Stimulated activated CD8-positive, alpha-beta memory T cell treated with anti-CD3 and anti-CD28 coated beads, Interleukin-2, amount 100 ng/mL, for 48 hours (primary cell): ENCODE measurements at places on chromosomes 1 and 21.

DNA sequence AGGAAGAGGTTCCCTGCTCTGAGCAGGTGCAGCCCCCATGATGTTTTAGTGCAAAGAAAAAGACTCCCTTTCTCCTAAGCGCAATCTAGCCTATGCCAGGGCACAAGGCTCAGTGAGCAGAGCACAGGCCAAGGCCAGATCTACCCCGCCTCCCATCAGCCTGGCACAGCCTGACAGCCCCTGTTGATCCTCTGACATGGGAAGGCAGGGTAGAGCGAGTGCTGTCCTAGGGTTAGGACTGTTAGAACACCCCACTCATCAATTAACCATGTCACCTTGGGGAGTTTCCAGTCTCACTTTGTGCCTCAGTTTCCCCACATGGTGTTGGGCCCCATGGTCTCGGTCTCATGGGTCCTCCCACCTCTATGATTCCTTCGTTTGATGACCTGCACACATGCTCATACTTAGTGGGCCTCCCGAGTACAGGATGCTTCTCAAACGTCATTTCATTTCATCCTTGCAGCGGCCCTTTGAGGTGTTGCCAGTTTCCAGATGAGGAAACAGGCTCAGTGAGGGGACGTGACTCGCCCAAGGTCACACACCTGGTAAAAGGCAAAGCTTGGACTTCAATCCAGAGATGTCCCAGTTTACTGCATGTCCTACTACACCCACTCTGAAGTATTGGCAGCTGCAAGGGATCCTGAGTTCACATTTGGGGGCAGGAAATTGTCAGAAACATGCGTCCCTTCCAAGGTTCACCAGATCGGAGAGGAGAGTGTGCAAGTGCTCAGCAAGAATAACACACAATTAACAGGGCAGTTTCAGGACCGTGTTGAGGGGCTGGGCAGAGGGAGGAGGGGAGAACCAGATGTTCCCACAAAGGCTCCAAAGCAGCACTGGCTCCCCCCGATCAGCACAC is 213.3 kb downstream of the TRABD2B start:
- no peak for DNase-seq

- DNase-seq = no peak
Observed at GRCh38 chr1:66251546-66251945, 282.4 kb upstream of the SGIP1 start.

DNA sequence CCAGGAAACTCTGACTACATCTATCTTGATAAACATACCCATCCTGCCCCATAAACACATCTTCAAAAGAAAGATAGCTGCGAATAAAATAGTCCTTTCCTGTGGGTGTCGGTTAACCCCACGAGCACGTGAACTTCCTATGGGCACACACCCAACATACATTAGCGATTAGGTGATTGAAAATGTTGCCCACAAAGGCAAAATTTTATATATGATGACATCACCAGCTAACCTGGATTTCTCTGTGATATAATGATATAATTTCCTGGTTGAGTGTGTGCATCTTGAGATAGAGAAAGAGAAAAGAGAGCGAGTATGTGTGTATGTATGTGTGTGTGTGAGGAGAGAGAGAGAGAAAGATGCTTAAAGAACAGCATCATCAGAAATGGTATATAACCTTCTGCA is 296.1 kb downstream of the PTPRC start:
- DNase-seq = no peak

DNA sequence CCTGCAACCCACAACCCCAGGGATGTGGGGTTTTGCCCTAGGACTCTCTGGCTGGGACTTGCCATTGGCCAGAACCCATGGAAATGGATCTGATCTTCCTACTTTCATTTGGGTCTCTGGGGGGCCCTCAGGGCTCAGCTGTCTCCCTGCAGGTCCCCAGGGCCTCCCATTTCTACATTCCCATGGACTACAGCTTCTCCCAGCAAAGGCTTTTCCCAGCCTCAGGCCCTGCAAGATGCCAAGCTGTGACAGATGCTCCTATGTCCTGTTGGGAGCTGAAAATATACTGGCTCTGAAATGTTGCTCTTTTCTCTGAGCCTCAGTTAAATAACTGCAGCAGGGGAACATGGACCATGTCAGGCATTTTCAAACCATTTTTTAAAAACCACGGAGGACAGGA is 99.5 kb upstream of the IGSF21 start:
- DNase-seq = no peak

DNA sequence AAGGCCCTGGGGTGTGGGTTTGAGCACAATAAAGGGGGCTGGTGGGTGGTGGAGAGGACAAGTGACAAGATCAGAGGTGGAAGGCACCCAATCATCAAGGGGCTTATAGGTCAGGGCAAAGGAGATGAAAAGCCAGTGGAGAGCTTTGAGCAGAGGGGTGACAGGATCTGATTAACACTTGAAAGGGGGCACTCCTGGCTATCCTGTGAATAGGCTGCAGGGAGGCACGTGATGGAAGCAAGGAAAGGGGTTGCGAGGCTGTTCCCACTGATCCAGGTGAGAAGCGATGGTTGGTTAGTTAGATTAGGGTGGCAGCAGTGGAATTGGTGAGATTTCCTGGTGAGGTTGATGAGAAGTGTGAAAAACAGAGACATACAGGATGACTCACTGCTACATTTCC is 80.6 kb downstream of the WLS start:
- no peak for DNase-seq

- DNase-seq = no peak
Observed at GRCh38 chr1:48329486-48329885, 107.0 kb downstream of the SLC5A9 start.

DNA sequence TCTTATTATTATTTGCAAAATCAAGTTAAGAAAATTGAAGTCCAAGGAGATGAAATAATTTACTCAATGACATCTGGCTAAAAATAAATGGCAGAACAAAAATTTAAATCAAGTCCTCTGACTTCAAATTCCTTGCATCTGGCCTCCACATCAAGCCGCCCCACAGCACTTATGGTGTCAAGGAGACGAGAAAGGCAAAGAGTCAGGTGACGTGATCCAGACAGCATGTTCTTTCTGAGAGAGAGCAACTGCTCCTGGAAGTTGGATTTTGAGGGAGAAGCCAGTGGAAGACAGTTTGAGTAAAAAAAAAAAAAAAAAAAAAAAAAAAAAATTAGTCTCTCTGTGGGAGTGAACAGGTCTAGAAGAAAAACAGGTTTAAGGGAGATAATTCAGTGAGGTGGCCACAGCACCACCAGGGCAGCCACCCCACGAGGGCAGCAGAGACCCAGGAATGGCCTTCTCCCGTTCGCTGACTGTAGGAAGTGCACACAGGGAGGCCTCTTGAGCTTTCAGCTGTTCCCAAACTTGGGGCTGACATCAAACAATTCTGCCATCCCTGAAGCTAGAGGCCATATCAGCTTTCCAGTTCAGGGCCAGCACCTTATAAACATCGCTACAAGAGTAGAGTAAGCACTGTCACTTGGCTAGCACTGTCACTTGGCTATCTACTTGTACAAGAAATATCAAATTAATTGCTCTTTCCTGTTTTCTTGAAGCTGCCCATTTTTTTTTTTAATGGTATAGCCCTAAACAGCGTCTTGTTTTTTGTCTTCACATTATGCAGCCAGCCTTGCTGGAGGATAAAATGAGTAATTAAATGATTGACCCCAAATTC is 7.8 kb downstream of the C1orf162 start:
- DNase-seq = peak; percentile 32

DNA sequence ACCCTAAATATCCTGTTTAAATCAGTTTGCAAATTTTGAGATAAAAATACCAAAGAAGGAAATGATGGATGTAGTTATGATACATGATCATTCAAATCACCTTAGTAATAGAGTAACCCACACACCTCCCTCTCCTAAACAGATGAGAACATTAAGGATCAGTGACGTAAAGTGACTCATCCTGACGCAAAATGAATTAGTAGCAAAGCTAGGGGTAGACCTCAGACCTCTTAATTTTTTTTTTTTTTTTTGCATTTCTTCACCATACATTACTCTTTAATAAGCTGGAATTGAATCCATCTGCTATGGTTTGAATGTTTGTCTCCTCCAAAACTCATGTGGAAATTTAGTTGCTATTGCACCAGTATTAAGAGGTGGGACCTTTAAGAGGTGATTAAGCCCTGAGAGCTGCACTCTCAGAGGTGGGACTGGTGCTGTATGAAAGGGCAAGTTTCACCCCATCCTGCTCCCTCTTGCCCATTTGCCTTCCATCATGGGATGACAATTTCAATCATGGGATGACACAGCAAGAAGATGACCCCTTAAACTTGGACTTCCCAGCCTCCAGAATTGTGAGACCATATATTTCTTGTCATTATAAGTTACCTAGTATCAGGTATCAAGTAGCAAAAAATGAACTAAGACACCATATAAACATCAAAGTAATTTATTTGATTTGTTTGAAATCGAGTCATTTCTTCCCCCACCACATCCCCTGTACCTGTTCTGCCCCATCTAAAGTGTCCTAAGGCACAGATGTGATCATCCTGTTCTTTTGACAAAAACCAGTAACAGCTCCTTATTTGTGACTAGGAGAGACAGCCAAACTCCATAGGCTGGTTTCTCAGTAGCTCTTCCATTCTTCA is 114.6 kb upstream of the DUSP10 start:
- no peak for DNase-seq

- no peak for DNase-seq
Observed at GRCh38 chr21:25254491-25255174, 352.6 kb downstream of the MRPL39 start.
